ENCODE measurements at places on chromosomes 7 and 10.
A peak's percentile ranks its signal among the peaks of the same experiment; 100 is the strongest.

GRCh38 chr10:70404036-70404786 lies at the start of gene EIF4EBP2:
Gene EIF4EBP2 (plus strand): TSS chr10:70404145. CDS start chr10:70404402, 257 bp downstream.
- peak; percentile 97 for DNase-seq

DNA sequence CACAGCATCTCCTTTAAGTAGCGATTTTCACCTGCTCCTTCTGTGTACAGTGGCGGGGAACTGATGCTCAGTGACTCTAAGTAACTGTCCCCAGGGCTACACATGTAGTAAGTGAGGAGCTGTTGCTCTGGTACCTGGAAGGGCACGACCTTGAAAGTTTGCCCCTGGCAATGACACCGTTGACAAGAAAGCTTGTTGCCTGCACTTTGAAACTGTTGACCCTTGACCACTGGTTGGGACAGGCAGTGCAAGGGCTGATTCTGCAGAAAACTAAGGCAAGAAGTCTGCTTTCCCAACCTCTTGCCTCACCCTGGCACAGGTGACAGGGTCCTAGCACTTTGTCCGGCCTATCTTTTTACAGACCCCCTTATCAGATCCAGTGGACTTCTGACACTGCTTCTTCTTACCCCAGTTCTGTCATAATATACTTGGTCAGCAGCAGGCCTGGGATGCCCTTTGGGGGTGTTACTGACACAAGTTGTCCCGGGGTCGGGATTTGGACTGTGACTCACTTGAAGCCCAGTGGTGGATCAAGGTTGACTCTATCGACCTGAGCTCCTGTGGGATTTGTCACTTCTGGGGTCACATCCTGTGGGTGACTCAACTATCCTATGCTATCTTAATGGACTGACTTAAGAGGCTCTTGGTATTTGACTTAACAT lies 5.8 kb downstream of the ACSL5 start:
- no peak for DNase-seq

GRCh38 chr10:61655335-61655851 lies 7.3 kb upstream of the CABCOCO1 start:
- DNase-seq, result no peak

DNA sequence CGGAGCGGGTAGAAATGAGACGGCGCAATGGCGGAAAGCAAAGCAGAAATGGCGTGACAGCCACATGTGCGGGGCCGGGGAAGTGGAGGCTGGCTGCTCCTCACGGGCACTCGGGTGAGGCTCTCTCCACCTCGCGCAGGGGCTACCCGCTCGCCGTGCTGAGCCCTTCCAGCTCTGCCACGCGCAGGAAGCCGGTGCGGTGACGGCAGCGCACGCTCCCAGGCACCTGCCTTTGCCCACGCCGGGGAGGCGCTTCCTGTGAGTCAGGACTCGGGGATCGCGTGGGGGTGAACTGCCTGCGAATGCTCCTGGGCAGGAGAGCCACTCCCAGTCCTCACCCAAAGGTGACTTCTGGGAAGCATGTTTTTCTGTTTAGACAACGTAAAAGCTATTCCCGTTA lies 431.2 kb downstream of the GLRX3 start:
- DNase-seq, result no peak

- DNase-seq, result no peak
Measured at GRCh38 chr7:4486907-4487306, 195.2 kb upstream of the FOXK1 start.

- DNase-seq, result no peak
Measured at GRCh38 chr7:26170663-26171062, 18.7 kb downstream of the NFE2L3 start.

- DNase-seq, result no peak
Measured at GRCh38 chr7:133724148-133724547, 403.0 kb upstream of the LRGUK start.

DNA sequence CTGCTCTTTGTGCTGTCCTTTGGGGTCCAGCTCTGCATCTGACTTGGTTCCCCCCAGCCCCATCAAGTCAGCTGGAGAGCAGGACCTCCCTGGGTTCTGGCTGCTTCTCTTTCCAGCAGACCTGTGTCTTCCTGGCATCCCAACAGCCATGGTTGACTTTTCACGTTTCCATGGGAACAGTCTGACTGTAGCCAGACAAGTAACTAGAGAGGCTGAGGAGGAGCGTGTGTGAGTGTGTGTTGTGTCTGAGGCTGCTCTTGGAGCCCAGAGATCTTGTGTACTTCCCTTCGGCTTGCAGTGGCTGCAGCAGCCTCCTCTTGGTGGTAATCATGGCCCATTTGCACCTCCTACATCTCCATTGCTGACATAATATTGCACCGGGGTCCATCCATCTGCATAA lies 332.0 kb downstream of the RPS24 start:
- DNase-seq, result no peak

GRCh38 chr10:91197127-91197526 lies 23.3 kb upstream of the PCGF5 start:
- no peak for DNase-seq

GRCh38 chr10:79132681-79133381 lies 64.1 kb downstream of the ZMIZ1 start:
- DNase-seq, result no peak

GRCh38 chr7:96026010-96026409 lies 253.7 kb downstream of the DYNC1I1 start:
- DNase-seq, result no peak

DNA sequence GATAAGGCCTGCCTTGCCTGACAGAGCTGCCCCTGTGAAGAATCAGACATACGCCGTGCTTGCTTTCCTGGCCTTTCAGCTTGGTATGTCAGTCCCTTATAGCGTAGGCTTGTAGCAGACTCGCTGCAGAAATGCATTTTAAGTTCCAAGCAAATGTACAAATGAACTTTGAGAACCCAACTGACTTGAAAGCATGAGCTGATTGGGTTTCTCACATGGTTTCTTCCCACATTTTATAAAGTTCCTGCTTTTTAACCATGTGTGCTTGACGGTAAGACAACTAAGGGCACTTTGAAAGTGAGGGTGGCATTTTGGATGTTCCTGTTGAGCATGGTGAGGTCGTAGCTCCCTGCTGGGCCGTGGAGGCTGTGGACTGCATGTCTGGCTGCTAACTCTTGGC lies 62.6 kb downstream of the CCNY start:
- DNase-seq, result no peak

- no peak for DNase-seq
Measured at GRCh38 chr7:100570954-100571828, 2.5 kb downstream of the SAP25 start.

GRCh38 chr10:132139526-132139925 lies 47.2 kb upstream of the DPYSL4 start:
- no peak for DNase-seq

GRCh38 chr10:91887272-91888076 lies 21.8 kb downstream of the FGFBP3 start:
- DNase-seq, result peak; percentile 49

DNA sequence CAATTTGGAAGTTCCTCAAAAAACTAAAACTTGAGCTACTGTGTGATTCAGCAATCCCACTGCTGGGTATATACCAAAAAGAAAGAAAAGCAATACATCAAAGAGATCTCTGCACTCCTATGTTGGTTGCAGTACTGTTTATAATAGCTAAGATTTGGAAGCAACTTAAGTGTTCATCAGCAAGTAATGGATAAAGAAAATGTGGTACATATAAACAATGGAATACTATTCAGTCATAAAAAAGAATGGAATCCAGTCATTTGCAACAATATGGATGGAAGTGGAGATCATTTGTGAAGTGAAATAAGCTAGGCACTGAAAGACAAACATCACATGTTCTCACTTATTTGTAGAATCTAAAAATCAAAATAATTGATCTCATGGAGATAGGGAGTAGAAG lies 16.5 kb upstream of the IMMP2L start:
- DNase-seq, result no peak

DNA sequence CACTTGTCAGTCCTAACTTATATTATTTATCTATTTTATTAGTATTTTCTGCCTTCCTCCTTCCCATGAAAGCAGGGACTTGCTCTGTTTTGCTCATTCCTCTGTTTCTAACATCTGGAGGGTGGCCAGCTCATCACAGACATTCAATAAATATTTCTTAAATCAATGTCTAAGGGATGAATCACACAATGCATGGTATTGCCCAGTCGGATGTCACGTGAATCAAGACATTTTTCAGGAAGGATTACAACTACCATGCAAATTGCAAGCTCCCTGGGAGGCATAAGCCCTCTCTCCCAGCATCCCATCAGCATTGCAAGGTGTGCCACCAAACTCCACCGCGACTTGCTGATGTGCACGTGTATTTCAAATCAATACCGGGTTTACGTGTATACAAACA lies 146.6 kb upstream of the RNF32 start:
- DNase-seq, result peak; percentile 17

DNA sequence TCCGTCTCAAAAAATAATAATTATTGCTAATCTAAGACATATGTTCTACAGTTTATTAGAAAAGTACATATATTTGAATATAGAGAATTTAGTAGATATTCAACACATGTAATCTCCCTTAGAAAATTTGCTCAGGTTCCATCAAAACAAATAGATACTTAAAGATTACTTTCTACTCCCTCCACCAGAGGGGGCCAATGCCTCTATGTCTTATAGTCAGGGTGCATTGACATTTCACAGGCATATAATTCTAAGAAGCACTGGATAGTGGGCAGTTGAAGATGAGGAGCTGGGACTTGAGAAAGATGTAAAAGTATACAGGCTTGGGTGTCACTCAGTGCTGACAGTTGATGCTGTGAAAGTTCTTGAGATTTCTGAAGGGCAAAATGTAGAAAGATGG lies 301.6 kb upstream of the HPS1 start:
- DNase-seq, result peak; percentile 49

GRCh38 chr7:112399501-112399900 lies 50.8 kb upstream of the IFRD1 start:
- no peak for DNase-seq
